GM04503 (cell line): ENCODE measurements at places on chromosomes 6 and 20.

GRCh38 chr6:131382631-131383030 lies 190.4 kb upstream of the ARG1 start:
- DNase-seq, result no peak

GRCh38 chr6:34143884-34144580 lies 1.9 kb downstream of the GRM4 start:
- no peak for DNase-seq

GRCh38 chr6:127198549-127198948 lies 68.1 kb upstream of the RNF146 start:
- DNase-seq, result no peak

- DNase-seq, result no peak
These were observed at the start of gene DDR1 for GRCh38 chr6:30883685-30884520. TSS of gene DDR1 (plus strand) at chr6:30884519. CDS start at chr6:30888730, 4,211 bp downstream.

DNA sequence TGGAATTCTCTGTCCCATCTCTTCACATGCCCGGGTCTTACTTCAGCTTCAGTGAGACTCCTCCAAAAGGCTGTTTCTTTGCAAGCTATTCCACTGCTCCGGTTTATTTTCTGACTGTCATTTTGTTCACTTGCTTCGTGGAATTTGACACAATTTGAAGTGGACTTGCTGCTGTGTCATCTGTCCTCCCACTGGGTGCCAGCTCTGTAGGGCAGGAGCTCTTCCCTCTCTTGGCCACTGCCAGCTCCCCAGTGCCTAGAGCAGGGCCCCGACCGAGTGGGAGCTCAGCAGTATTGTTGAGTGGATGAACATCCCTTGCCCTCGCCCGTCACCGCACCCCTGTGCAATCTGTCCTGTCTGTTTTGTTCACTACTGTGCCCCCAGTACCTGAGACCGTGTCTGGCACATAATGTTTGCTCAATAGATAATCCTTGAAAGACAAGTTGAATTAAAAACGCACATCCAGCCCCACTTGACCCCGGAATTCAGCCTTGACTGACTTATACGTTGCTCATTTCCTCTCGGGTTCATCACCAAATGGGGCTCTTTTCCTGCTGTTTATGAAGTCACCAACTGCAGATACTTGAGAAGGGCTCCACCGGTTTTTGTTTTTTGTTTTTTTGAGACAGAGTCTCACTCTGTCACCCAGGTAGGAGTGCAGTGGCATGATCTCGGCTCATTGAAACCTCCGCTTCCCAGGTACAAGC lies 170.3 kb upstream of the KCNG1 start:
- no peak for DNase-seq

GRCh38 chr6:3341467-3341866 lies 82.7 kb downstream of the PSMG4 start:
- DNase-seq, result peak; percentile 86

GRCh38 chr6:21912151-21912832 lies 318.7 kb downstream of the SOX4 start:
- no peak for DNase-seq

GRCh38 chr20:4067600-4068261 lies 52.4 kb upstream of the RNF24 start:
- DNase-seq, result peak; percentile 67

DNA sequence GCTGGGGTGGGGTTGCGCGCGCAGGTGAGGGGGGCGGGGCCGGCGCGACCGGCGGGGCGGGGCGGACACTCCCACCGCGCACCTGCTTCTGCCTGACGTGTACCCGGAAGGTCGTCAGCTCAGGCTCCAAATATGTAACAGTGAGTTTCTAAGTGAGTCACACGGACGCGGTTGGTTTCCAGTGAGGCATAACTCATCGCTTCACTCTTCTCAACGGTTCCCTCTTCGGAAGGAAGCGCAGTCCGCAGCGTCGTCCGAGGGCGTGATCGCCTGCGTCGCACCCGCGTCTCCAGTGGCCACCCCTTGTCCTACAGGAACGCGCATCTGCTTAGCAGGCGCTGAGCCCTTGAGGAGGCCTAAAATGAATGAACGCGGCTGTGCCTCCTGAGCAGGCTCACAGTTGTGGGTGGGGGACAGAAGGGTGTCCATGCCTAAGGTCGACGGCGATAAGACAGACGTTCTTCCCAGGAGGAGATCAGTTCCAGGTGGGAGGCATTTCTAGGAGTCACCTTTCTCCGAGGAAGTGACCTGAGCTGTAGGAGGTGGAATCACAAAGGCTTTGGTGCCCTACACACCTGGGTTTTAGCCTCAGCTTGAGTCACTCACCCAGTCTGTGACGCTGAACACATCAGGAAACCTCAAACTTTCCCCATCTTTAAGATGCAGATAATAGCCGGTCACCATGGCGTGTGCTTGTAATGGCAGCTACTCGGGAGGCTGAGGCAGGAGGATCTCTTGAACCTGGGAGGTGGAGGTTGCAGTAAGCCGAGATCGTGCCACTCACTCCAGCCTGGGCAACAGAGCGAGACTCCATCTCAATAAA lies 50.9 kb upstream of the EZR start:
- DNase-seq, result peak; percentile 60

GRCh38 chr20:16803965-16804792 lies 56.0 kb downstream of the OTOR start:
- peak; percentile 6 for DNase-seq

GRCh38 chr20:4324611-4325243 lies 309.4 kb upstream of the RNF24 start:
- DNase-seq, result no peak

GRCh38 chr6:156933201-156934068 lies 156.3 kb downstream of the ARID1B start:
- no peak for DNase-seq

DNA sequence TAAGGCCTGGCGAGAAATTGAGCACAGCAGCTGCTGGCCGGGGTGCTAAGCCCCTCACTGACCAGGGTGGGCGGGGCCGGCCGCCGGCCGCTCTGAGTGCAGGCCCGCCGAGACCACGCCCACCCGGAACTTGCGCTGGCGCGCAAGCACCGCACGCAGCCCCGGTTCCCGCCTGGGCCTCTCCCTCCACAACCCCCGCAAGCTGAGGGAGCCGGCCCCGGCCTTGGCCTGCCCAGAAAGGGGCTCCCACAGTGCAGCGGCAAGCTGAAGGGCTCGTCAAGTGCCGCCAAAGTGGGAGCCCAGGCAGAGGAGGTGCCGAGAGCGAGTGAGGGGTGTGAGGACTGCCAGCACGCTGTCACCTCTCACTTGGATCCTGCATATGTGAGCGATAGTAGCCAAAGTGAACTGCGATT lies 251.2 kb downstream of the GJA1 start:
- no peak for DNase-seq
